CD4-positive, alpha-beta T cell treated with Interleukin-2 at 100 ng/mL for 4 hours (primary cell): ENCODE measurements at places on chromosomes 16 and 17.

- DNase-seq: no peak
Measured at GRCh38 chr17:10812674-10813073, 8.8 kb upstream of the TMEM238L start.

DNA sequence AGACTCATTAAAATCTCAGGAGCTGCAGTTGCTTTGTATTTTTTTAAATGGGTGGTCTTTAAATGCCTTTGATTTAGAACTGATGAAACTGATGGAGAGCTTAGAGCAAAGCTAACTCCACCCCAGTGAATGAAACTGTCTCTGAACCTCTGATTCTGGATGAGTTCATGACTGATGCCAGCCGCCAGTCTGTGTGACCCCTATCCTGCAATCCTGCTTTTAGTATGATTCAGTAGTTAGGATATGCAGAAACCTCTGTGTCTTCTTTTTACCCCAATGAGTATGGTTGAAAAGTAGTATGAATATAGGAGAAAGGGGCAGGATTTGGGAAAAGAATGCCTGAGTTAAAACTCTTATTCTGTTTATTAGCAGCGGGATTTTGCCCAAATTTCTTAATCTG, 12.3 kb upstream of the SALL1 start:
- DNase-seq: no peak

DNA sequence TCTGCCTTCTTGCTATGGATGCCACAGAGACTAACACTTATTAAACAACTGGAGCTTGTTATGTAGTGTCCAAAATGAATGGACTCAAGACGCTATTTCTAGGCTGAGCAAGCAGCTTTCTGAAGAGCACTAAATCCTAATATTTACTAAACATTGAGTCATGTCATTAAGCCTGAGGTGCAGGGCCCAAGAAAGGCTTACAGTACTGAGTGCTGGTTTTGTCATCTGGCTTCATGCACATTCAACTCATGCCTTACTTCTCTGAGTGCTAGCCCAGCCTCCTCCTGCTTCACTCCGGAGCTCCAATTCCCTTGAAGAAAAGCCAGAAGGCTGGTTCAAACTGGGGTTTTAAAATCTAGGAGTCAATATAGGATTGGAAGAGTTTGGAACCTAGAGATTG, 363.3 kb upstream of the CDH5 start:
- DNase-seq: no peak

DNA sequence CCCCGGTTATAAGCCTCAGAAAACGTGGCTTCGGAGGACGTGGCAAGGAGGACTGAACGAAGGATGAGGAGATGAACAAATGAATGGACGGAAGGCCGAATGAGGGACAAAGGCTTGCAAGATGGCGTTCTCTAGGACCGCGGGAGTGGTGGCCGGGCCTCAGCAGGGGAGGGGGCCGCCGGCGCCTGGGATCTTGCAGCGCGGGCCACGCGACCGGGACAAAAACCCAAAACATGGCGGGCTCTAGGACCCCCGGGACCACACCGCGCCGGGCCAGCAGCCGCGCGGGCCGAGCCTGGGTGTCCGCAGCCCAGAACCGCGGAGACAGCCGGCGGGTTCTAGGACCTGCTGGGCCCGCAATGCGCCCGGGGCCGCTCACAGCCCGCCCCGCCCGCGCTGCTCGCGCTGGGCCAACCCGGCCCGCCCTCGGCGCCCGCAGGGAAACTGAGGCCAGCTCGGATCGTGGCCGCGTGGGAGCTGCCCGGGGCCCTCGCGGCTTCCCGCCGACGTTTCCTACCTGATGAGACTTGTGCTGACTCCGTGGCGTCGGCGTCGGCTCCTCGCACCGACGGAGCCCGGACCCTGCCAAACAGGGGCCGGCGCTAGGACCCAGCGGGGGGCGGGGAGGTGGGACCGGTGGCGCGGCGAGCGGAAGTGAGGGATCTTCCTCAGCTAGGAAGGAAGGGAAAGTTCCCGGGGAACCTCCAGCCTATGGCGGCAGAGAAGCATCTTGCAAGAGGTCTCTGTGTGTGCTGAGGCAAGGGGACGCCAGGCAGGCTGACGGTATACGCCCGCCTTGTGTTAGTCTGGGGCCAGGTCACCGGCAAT, 684 bp downstream of the ZNF668 start:
- peak; percentile 83 for DNase-seq

DNA sequence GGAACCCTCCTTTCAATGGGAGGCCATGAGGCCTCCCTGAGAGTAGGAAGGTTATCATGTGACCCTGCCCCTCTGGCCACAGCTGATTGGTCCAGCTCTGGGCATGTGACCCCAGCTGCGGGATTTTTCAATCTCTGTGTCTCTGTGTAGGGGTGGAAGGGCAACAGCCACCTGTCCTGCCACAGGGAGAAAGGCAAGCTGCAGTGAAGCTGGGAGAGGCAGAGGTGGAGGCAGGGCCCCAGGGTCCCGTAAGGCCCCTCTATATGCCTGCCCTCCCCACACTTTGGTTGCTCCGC, 10.9 kb downstream of the DNAAF8 start:
- no peak for DNase-seq

GRCh38 chr16:68707340-68708152, 29.5 kb upstream of the CDH1 start:
- DNase-seq: no peak

DNA sequence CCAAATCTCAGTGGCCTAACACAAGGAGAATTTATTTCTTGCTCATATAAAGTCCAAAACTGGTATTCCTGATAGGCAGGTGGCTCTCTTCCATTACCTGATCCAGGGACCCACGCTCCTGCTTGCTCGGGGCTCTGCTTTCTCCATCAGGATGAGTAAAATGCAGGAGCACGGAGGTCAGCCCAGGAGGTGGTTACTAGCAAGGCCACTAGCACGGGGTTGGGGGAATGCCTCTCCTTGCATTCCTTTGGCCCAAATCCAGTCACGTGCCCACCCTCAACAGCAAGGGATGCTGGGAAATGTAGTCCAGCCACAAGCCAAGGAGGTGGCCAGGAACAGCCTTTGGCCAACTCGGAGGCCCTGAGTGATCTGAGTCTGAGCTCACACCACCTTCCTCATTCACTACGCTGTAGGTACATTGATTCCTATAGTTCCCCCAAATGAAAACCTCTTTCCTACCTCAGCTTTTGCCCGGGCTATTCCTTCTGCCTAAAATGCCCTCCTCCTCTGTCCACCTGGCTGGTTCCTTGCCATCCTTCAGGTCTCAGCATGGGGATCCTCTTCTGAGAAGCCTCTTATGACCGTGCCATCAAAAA, 38.3 kb upstream of the HAPSTR1 start:
- no peak for DNase-seq

DNA sequence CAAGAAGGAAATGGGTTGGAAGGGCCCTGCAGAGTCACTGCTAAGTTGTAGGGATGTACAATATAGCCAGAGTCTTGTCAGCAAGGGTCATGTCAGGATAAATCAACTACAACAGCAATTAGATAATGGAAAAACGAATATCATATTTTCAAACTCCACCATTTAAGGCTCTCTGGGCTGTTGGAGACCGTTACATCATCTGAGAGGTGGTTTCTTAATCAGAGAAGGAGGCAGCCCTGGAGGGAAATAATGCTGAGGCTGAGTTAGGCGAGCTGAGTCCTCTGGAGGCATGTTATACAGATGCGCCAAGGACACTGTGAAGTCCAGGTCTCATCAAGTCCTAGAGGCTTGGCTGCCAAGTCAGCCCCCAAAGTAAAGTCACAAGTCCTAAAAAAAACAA, 30.3 kb downstream of the LYRM9 start:
- DNase-seq: no peak

DNA sequence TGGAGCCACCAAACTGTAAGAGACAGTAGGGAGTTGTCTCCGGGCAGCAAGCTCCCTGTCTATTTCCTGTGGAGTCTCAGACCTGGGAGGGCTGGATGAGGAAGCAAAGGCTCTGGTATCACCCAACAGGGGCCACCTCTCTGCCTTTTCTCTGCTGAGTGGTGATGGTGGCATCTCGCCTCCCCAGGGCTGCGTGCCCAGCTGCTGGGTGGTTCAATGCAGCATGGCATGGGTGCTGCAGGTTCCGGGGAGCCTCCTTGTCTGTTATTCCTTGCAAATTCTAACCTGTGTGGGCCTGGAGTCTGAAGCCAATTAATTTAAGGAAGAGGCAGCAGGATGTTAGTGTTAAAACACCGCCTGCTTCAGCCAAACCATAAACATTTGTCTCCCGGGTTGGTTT, 78.2 kb downstream of the CCDC182 start:
- DNase-seq: no peak

GRCh38 chr16:80280557-80280956, 260.2 kb upstream of the DYNLRB2 start:
- no peak for DNase-seq

DNA sequence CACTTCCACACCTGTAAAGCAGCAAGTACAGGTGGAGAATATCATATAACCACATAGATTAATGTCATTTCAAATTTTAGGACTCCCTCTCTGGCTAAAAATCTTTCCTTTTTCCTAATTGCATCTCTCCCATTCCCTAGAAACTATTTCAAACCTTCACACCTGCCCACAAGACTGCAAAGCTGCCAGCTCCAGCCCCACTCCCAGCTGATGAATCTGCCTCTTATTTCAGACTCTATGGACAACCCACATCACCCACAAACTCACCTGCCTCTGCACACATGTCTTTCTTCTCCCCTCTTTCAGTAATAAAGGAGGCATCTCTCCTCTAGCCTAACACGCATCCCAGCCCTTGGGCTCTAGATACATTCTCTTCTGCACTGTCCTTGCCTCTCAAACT, 315.1 kb downstream of the GRIN2A start:
- no peak for DNase-seq

GRCh38 chr17:58328195-58329034, at the start of gene TSPOAP1:
TSS of gene TSPOAP1 (minus strand) at chr17:58328795. CDS start at chr17:58327920, 875 bp downstream.
- DNase-seq: peak; percentile 85

- DNase-seq: no peak
Measured at GRCh38 chr16:15535772-15536171, 101.4 kb downstream of the BMERB1 start.

DNA sequence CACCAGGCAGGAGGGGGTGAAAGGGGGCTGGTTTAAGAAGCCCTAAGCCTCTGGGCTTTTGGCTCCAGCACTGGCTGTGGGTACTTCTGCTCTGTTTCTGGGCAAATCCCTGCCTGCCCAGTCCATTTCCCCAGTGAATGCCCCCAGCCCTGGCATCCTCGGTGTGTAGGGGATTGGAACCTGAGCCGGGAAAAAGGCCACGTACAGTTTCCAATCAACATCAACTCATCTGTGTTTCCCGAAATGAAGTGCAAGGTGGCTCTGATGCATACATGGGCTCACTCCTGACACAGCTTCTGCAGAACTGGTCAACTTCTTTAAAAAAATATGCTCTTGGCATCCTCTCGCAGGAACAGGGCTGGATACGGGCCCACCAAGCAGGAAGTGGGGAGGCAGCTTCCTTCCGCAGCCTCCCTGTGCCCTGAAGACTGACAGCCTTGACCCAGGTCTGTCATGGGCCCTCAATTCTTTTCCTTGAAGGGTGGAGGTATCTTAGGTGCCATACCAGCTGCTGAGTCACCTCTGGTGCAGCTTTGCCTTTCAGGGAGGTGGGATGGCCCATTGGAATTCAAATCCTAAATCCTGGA, 73.3 kb downstream of the N4BP1 start:
- DNase-seq: no peak

GRCh38 chr16:63774302-63774701, 1347.6 kb downstream of the CDH11 start:
- DNase-seq: no peak

DNA sequence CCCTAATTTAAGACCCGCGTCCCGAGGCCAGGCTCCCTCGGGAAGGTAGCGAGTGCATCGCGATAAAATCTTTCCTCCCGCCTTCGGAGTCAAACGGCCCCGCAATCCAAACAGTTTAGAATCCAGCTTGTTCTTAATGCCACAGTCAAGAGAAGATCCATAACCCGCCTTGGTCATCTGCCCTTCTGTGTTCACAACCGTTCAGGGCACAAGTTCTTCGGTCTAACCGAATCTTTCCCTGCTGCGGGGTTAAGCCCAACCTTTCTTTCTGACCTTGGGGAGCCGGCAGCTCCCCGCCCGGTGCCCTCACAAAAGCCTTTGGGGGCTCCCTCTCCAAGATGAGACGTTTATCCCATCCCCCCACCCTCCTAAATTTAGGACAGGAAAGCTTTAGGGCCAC, 30.3 kb downstream of the CPSF4L start:
- no peak for DNase-seq

- no peak for DNase-seq
Measured at GRCh38 chr17:41393294-41393693, 4.1 kb downstream of the KRT31 start.

DNA sequence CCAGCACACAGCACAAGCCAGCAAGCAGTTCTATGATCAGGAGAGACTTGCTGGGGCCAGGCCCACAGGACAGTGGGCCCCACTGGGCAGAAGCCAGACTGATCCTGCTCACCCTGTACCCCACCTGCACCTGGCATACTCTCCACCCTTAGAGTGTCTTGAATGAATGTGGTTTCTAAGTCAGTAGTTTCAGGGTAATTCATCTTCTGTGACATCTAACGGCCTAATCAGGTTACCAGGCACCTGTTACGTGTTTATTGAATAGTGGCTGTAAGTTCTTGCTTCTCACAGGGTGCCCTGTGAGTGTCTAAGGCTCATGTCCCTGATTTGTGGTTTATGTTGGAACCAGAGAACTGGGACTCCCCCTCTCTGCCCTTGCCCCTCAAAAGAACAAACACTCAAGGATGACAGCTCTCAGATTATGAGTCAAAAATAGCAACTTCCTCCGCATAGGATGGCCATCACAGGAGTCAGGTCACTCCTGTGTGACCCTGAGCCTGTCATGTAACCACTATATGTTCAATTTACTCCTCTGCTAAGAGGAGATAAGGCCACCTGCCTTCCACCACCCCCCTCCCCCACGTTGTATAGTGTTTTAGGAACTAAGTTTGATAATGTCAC, 7.0 kb upstream of the OR2C1 start:
- no peak for DNase-seq

- no peak for DNase-seq
Measured at GRCh38 chr16:27906883-27907282, 156.6 kb downstream of the GSG1L start.
